Dorsolateral prefrontal cortex (tissue), 122 donors: ENCODE measurements at places on chromosomes 5 and 9.

GRCh38 chr5:84606784-84607183 is 222.1 kb upstream of the EDIL3 start:
- no peak for DNase-seq

GRCh38 chr9:7871977-7872730 is 72.6 kb upstream of the DMAC1 start:
- no peak for DNase-seq

DNA sequence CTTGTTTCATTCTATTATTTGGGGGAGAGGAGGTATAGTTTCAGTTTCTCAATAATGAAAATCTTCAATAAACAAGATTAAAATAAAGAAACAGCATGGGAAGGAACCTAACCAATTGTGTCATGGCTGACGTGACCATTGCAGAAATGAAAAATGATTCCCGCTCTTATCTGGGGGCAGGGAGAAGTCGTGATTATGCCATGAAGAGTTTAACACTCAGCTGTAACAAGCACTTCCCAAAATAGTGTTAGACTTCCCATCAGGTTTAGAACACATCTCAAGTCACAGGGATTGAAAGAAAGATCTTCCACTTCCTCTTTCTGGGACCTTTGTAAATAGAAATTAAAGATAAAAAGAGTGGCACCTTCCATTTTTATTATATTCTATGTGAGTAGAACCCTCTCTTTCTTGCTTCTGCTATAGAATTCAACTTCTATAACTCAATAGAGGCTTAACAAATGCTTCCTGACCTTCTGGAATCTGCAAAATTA is 122.2 kb downstream of the TRPM6 start:
- no peak for DNase-seq

GRCh38 chr9:124784509-124784908 is 7.6 kb downstream of the OLFML2A start:
- no peak for DNase-seq
